ENCODE measurements at places on chromosomes 7 and 10.
A peak's percentile ranks its signal among the peaks of the same experiment; 100 is the strongest.

DNA sequence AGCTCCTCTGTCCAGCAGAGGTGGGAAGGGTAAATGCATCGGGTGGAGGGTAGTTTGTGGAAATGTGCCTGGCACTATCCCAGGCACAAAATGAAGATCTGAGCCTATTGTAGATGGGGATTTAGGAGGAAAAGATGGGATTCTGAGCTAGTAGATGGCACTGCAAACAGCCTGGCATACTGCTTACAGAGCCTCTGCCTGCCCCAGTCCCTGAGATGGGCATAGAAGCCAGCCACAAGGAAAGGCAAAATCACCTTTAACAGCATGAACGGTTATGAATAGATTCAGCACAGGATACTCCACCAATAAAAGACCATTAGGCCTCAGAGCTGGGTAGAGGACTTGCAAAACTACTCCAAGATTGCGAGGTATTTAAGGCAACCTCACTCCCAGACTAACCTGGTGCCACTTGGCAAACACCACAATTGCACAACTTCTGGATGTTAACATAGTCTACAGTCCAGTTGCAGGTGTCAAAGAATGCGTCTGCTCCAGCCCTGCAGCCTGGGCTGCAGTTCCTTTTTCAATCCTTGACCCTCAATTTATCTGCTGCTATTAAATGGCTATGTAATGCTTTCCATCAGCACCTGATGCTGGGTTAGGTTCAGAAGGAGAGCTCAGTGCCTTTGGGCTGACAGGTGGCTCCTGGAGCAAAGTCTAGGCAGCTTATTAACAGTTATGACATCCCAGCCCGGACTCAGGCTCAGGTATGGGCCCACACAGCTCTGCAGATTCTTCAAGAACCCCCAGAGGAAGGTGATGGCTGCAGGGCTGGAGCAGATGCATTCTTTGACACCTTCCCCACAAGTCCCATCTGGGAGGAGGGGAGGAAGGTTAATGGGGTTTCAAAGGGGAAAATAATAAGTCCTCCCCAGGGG is 34.0 kb downstream of the CDHR3 start:
- no peak for DNase-seq

DNA sequence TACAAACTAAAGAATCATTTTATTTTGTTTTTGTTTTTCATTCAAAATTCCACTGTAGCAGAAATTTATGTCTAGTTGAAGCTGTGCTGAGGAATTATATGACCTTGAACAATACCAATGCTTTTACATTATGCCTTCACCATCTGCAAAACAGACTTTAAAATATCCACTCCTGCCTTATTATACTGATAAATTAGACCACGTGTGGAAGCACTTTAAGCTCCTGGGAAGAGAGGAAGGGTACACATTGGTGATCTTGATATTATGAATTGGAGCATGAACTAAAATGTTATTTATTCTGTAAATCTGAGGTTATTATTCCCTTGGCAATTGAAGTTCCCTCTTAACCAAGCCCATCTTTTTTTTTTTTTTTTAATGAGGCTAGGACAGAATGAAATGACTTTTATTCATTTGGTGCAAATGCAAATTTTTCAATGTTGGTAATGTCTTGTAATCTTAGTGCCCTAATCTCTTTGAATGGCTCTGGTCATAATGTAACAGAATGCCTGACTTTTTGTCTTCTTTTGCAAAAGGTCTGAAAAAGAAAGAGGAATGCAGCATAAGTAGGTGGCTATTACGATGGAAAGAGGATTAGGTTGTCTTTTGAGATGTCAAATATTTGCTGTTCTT is 139.9 kb upstream of the COBL start:
- DNase-seq = no peak

DNA sequence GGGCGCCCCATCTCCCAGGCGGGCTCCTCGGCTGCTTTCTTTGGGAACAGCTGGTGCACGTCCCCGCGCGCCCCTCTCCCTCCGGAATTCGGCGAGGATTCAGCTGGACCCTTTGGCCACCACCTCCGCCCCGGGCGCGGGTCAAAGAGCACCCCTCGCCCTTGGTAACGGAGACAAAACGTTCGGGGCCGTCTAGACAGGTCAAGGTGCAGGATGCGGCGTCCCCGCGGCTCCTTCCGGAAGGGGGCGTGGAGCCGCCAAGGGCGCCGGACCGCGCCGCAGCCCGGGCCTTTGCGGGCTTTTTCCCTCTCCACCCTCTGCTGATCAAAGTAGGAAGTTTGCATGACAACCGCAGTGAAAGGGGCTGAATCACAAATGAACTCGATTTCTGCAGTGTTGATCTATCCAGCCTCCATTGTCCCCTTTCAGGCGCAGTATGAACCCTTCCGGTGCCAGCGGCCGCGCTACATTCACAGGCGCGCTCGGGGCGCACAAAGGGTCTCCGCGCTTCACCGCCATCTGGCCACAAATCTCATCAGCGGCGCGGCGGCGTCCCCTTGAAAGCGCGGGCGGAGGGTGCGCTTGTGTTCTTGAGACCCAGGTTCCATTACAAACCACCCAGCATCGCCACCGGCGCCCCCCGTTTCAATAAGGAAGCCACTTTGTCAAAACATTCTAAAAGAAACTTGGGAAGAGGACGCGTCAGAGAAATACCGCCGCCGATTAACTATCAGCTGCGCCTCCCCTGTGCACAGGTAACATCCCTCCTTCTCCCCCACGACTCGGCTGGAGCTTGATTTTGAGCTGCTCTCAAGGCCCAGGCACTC is 36.4 kb downstream of the CNPY1 start:
- DNase-seq = no peak

DNA sequence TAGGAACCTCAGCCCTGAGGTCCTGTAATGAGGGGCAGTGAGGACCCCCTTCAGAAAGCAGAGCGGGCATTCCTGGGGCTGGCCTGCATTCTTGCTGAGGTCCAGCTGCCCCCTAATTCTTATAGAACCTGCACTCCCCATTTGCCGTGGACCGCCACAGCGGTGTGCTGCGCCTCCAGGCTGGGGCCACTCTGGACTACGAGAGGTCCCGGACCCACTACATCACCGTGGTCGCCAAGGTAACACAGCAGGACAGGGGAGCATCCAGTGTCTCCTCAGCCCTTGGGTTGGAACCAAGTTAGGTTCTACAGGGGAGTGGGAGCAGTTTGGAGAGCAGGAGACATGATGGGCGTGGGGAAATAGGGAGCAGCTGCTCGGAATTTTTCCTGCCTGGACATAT is 7.3 kb downstream of the CDHR1 start:
- no peak for DNase-seq

DNA sequence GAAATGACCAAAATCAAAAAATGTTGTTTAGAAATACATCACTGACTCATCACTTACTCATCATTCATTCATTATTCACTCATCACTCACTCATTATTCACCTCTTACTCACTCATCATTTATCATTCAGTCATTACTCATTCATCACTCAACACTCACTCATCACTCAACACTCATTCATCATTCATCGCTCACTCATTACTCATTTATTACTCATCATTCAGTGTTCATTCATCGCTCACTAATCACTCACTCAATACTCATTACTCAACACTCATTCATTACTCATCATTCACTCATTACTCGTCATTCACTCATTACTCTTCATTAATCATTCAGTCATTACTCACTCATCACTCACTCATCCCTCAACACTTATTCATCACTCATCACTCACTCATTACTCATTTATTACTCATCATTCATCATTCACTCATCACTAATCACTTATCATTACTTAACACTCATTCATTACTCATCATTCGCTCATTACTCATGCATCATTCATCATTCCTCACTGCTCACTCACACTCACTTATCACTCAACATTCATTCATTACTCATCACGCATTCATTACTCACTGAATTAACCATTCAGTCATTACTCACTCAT is 238.5 kb downstream of the ADARB2 start:
- DNase-seq = no peak

- no peak for DNase-seq
Observed at GRCh38 chr7:14988941-14989340, 86.4 kb upstream of the DGKB start.

- DNase-seq = no peak
Observed at GRCh38 chr10:14529351-14529750, 198.6 kb upstream of the FRMD4A start.

- no peak for DNase-seq
Observed at GRCh38 chr10:81027223-81027622, 489.5 kb downstream of the SH2D4B start.

DNA sequence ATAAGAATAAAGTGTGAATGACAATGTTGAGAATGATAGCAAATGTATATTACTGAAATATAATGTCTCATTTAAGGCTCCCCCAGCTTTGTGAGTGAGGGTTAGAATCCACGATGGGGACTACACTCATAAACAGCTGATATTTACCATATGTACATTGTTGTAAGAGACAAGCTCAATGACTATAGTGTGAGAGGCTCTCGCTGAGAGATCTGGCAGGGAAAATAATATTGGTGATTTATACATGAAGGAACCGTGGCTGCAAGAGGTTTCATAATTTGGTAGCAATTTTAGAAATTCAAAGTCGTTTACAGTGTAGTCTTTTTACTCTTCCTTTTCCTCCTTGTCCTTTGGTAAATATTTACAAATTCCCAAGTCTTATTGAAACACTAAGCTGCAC is 342.2 kb upstream of the AKR1E2 start:
- DNase-seq = no peak

GRCh38 chr7:34886856-34887255 is 150.4 kb downstream of the DPY19L1 start:
- no peak for DNase-seq

DNA sequence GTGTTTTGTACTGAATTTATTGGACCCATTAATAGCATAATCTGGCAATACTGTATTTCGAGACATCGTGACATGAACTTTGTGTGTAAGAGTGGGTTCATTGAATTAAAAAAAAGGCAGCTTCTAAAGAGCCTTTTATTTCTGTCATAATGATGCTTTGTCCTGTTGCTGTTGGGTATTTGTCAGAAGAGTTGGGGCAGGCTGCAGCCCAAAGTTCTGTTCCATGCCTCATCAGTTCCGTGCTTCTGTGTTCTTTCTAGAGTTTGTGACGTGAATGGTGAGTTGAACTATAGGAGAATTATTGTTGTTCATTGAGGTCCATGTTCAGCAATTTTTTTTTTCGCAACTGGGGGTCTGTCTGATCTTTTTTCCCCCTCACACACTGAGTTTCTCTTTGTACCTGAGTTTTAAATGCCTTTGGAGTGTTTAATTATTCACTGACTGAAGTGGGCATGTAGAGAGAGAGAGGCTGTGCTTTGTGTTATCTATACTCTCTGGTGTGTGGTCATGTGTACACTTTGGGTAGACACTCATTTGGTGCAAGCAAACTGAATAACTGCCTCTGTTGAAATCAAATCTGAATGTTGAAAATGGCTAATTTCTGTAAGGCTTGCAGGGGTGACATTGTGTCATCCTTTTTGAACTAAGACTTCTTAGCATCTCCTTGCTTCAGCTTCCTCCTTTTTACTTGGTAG is 69.8 kb downstream of the ADD3 start:
- DNase-seq = no peak

- peak; percentile 9 for DNase-seq
Observed at GRCh38 chr7:45975847-45976484, 54.9 kb upstream of the IGFBP3 start.

- DNase-seq = no peak
Observed at GRCh38 chr10:33326933-33327332, 7.5 kb downstream of the NRP1 start.

DNA sequence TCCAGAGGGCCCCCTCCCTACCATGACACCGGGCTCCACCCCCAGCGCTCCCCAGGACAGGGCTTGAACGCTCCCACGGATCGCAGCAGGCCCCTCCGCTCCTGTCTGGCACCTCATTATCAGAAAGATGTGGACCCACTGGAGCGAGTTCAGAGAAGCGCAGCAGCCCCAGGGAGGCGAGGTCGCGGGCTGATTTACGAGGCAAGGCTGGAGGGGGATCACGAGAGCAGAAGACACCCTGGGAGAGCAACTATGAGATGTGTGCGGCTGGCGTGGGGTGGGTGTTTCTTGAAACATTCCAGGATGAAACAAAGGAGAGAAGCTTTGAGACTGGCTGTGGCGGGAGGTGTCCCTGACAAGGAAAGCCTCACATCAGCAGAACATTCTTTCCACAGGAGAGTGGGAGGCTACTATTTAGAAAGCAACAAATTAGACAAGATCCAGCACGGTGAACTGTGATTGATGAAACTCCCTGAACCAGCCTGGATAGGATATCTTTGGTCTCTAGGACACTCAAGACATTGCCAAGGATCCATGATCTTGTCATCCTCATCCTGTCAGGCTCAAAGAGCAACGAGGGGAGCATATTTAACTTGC is 66.0 kb downstream of the JCAD start:
- DNase-seq = no peak

GRCh38 chr7:12729112-12729511 is 41.7 kb downstream of the ARL4A start:
- peak; percentile 54 for DNase-seq

DNA sequence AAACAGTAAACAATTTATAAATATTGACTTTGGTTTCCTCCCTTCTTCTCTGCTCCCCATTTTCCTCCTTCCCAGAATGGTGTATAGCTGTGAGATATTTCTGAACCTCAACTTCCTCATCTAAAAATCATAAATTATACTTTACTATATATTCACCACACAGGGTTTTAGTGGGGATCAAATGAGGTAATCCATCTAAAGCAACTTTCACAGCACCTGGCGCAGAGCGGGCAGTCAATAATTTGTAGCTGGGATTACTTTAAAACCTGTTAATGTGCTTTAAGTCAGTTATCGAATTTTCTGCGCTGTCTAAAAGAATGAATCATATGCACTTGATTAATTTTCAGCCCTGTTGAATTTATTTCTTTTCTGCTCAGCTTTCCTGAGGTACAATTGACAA is 172.7 kb downstream of the PTEN start:
- no peak for DNase-seq

DNA sequence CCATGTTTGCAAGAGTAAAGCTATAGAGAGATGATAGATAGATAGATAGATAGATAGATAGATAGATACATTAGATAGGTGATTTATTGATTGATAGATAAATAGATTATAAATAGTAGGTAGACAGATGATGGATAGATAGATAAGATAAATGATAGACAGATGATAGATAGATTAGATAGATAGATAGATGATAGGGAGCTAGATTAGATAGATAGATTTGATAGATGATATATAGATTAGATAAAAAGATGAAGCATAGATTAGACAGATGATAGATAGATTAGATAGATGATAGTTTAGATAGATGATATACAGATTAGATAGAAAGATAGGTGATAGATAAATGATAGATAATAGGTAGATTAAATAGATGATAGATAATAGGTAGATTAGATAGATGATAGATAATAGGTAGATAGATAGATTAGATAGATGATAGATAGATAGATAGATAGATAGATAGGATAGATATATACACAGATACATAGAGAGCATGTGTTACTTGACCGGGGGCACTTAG is 243.3 kb upstream of the FOXK1 start:
- no peak for DNase-seq

DNA sequence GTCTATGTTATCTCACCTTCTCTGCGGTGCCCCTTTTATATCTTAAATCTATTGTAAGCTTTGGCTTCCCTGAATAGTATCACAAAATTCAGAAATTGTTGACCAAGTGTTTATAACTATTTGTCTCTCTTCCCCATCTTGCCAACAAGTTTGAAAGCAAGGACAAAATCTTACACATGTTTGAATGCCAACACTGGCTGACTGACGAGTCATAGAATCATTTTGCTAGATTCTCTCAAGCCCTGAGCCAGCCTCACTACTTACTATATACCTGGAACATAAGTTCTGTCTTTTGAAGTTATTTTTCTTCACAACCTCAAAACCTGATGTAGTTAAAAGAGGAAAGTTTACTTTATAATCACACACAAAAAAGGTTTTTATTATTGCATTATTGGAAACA is 700.7 kb downstream of the PHTF2 start:
- DNase-seq = no peak

- peak; percentile 76 for DNase-seq
Observed at GRCh38 chr7:55593515-55594318, 21.4 kb upstream of the VOPP1 start.

- DNase-seq = no peak
Observed at GRCh38 chr10:24983130-24983529, 30.7 kb upstream of the PRTFDC1 start.
